Activated T-cell treated with anti-CD3 and anti-CD28 coated beads for 4 hours (primary cell): ENCODE measurements at places on chromosomes 16 and 17.

DNA sequence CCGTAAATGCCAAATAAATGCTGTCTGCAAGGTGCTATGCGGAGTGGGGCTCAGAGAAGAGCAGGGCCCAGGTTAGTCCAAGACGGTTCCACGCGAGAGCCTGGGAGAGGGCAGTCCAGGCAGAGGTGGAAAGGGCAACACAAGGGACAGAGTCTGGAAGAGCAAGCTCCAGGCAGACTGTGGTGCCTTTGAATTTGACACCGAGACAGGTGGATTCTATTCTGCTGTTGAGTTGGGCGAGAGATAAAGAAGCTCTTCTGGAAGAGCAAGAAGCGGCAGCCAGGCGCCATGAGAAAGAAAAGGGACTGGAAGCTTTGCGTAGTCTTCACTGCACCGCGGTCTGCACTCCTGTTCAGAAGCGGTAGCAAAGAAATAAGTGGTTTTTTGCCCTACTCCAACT, 55.6 kb downstream of the CYTH1 start:
- no peak for DNase-seq

DNA sequence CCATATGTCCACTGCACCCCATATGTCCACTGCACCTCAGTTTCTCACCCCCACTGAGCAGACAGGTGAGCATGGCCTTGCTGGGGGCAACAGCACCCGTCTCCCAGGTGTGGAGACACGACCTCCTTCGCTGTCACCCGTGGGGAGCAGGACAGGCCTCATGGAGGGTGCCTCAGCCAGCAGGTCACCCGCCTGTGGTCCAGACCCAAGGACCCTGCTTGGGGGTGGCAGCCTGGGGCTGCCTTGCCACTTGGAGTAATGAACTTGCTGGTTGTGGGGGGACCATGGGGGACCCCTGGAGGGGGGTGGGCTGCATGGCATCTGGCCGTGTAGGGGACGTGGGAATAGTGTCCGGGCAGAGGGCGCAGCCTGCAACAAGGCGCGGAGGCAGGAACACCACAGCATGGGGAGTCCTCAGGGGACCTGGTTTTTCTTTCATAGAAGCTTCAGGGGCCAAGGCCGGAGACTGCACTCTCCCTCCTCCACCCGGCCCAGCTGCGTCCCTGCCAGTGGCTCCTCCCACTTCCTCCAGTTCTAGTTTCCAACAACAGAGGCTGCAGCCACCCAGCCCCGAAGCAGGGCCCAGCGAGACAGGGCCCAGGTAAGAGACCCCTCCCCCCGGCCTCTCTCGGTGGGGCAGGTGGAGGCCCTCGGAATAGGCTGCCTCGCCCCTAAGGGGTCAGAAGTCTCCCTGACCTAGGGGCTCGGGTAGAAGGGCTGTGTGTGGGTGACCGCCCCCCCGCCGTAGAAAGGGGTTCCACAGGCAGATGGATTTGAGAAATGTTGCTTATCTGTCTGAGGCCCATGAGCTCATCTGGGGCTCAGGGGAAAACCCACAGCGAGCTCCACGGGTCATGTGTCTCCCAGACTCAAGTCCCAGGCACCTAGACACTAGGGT, at the start of gene NHLRC4:
TSS of gene NHLRC4 (plus strand) at position 531 of the 898 bp plus-strand sequence. CDS start 1,043 bp downstream, outside the sequence.
- DNase-seq: no peak

GRCh38 chr17:10025976-10026901, 121.2 kb upstream of the RCVRN start:
- no peak for DNase-seq

- DNase-seq: no peak
Measured at GRCh38 chr16:10668322-10669045, 26.2 kb downstream of the TEKT5 start.

DNA sequence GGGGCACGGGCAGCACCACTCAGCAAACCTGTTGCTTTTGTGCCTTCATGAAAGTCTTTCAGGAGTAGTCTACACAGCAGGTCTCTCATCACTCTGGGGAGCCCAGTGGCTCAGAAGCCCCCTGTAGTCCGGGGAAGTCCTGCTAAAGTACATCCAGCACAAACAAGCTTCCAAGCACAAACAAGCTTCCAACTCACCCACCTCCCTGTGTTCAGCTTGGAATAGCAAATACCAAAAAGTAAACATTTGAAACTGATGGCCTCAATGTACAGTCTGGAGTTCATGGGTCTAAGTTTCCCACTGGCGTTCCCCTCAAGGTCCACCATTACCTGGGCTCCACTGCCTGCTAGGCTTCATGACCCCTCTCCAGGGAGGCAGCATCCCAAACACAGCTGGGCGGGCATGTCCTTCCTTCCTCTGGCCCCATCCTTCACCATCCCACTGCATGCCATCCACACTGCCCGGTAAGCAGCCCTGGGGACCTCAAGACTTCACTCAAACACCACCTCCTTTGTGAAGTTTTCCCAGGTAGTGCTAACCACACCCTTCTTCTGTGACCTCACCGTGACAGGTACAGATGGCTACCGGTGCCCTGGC, 62.8 kb upstream of the SIAH1 start:
- DNase-seq: no peak

DNA sequence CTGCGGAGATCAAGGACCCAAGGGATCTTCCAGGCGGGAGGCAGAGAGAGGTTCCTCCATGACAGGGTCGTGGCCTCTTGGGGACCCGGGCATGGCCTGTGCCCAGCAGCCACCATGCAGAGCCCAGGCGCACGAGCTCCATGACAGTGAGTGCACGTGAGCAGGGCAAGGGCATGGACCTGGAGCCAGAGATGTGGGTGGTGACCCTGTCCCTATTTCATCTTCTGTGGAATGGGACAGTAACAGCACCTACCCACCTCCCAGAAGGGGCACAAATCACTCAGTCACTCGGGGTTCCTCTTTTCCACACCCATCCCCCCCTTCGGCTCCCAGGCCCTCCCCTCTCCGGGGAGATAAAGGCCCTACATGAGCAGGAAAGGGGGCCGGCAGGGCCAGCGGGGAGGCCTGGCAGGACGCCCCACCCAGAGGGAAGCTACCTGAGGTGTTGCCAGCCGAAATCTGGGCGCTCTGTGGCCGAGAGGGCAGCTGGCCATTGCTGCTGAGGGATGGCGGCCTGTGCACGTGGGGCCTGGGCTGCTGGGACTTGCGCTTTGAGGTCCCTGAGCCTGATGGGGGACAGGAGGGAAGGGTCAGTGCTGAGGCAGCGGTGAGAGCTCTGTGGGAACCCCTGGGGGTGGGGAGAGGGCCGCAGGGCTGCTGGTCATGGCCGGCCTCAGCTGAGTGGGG, 10.4 kb downstream of the UBALD2 start:
- no peak for DNase-seq

GRCh38 chr17:18004345-18004744, 31.7 kb downstream of the DRC3 start:
- no peak for DNase-seq
